ENCODE measurements at places on chromosomes 11 and 22.

DNA sequence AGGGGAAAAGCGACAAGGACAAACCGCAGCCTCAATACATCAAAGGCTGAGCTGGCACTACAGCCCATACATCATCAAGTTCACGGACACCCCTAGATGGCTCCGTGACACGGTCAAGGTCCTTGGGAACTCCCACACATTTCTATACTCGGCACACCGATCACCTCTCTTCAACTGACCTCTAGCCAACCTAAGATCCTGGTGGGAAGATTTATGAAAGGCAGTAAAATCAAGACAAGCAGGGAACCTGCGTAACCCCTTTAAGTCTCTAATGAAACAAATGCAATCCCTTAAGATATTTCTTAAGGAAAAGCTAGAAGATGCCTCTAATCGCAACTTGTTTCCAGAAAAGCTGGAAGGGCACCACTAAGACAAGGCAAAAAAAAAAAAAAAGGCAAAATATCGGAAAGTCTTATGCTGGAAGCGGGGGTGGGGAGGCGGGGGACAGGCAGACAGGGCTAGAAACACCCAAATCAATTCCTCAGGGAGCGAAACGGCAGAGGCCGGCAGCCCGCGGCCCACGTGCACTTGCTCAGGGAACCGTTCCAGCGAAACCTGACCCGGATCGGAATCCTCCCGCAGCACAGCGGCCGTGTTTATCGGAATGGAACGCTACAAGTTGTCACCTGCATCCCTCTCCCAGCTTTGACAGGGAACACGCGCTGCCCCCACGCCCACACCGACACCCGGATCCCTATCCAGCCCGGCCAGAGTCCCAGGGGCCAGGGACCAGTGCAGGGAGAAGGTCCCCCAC, 1.4 kb downstream of the ARHGAP20 start:
- peak; percentile 29 for DNase-seq

DNA sequence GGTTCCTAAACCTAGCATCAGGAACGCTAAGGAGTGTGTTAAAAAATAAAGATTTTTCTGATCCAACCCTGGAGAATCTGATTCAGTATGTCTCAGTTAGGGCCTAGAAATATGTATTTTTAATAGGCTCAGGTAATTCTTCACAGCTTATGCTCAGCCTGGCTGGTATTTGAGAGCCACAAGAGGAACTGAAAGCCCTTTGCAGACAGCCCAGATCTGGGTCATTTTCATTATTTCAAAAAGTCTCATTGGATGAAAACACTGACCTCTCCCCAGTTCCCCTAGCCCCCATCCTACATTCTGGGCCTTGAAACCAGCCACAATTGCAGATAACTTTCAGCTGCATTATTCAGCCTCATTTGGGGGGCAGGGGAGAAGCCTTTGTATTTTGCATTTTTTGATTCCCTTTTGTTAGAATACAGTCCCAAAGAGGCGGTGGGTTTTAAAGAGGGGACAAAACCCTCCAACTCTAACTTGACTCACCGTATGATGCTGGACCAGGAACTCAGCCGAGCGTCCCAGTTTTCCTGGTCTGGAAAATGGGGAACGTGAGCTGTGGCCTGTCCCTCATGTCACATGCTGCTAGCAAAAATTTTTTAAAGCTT, 66.0 kb upstream of the LARGE1 start:
- DNase-seq: no peak

DNA sequence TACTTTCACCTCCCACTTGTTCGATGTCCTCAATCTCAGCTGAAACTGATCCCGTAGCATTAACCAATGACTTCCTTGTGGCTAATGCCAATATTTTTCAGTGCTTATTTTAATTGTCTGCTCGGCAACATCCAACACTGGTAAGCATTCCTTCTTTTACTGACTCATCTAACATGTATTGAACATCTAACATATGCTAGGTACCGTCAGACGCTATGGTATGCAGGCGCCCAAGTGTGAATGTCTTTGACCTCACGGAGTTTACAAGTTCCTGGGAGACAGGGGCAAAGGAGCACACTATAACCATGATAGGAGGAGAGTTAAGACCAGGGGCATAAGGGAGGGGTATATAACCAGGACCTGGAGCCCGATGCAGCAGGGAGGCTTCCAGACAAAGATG, 1.7 kb downstream of the BRMS1 start:
- DNase-seq: no peak

GRCh38 chr11:119509282-119509841, 86.4 kb upstream of the THY1 start:
- no peak for DNase-seq

DNA sequence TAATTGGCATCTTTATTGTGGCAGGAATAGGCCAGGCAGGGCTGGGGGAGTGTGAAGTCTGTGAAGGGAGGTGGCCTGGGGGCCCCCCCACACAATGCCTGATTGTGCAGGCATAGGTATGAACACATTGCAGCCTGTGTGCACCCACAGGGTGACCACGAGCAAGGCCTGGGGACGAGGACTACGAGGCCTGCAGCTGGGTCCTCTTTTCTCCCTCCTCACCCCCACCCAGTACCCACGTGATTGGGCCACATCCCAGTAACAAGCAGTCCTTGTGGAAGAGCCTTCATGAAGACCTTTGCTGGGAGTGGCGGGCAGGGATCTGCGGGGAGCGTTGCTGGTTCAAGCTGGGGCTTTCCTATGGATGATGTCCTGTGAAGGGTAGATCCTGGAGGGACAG, 29.3 kb downstream of the ZBTB16 start:
- DNase-seq: peak; percentile 13

DNA sequence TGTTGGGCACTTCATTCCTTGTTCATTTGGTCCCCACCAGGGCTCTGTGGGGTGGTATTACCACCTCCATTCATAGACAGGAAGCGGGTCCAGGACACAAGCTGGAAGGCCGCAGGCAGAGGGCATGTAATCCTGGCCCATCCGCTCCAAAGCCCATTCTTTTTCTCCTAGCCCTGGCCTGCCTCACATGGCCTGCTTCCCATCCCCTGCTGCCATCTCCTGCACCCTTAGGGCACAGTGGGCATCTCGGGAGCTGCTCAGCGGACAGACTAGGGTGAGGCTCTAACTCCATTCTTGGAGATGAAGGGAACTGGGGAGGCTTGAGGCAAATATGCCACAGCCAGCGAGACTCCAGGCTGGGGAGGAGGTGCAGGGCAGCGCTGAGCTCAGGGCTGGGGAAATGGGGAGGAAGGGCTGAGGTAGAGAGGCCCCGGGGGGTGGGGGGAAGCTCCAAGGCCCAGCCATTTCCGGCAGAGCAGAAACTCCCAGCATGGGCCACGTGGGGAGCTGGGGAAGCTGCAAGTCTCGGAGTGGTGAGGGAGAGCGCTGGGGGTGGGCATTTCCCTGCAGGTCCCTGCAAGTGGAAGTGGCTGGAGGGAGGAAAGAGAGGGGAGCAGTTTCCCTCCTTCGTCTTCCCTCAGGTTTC, 14.3 kb upstream of the BCL9L start:
- peak; percentile 77 for DNase-seq

- DNase-seq: no peak
Measured at GRCh38 chr11:126140201-126140925, 71.1 kb downstream of the RPUSD4 start.

GRCh38 chr11:41281131-41281742, 178.2 kb downstream of the LRRC4C start:
- no peak for DNase-seq

DNA sequence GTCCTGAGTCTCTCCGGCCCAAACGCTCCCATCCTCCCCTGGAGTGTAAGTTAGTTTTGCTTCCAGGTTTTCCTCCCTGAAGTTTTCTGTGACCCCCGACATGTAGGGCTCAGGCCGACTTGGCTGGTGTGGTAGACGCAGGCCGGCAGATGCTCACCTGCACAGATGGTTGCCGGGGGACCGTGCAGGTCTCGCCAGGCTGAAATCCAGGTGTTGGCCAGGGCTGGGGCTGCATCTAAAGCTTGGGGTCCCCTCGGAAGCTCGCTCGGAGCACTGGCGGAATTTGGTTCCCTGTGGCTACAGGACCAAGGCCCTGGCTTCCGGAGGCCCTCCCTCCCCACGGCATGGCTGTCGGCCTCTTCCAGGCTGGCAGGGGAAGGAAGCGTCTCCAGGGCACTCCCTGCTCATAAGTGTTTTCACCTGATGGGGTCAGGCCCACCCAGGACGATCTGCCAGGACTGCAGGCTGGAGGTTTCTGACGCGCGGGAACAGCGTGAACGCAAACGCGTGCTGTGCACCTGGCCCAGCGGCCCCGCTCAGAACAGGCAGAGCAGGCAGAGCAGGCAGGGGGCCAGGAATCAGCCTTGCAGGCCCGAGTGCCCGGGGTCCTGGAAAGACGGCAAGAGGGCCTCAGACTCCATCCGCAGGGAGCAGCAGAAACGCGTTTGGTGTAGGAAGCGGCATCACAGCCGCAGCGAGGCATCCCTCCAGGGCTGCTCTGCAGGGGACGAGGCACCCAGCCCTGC, 258.2 kb downstream of the BRD1 start:
- DNase-seq: peak; percentile 24

- DNase-seq: no peak
Measured at GRCh38 chr11:81840380-81840779, 893.3 kb downstream of the FAM181B start.

DNA sequence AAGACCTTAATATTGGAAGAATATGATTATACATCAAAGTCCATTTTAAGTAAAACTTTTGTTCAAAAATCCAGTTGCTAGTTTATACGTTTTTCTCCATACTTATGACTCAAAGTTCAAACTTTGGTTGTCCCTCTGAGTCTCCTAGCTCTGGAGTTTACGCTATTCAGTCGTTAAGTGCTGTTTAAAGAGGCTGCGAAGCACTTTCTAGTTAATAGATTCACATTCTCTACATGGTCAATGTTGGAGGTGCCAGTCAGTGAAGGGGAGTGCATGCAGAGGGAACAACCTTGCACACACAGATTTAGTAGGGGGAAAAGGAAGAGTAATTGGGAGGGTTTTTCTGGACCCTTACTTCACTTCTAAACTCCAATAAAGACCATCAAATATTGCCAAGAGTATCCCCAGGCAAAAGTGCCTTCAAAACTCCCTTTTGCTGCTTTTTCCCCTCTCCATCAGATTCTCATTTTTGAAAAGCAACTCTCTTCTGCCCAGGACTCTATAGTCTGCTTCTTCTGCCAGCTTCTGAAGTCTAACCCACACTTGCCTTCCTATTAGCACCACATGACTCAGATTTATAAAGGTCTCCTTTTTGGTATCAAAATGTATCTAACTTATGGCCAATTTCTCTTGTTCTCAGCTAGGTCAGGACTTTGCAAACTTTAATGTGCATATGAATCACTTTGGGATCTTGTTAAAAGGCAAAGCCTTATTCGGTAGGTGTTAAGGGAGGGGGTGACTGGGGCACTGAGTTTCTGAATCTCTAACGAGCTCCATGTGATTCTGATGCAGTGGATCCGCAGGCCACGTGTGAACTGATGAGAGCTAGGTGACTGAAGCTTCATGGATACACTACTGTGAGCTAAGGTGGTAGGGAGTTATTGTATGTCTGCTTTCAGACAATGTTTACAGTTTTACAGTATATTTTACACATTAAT, 96.2 kb upstream of the MTMR2 start:
- DNase-seq: no peak

DNA sequence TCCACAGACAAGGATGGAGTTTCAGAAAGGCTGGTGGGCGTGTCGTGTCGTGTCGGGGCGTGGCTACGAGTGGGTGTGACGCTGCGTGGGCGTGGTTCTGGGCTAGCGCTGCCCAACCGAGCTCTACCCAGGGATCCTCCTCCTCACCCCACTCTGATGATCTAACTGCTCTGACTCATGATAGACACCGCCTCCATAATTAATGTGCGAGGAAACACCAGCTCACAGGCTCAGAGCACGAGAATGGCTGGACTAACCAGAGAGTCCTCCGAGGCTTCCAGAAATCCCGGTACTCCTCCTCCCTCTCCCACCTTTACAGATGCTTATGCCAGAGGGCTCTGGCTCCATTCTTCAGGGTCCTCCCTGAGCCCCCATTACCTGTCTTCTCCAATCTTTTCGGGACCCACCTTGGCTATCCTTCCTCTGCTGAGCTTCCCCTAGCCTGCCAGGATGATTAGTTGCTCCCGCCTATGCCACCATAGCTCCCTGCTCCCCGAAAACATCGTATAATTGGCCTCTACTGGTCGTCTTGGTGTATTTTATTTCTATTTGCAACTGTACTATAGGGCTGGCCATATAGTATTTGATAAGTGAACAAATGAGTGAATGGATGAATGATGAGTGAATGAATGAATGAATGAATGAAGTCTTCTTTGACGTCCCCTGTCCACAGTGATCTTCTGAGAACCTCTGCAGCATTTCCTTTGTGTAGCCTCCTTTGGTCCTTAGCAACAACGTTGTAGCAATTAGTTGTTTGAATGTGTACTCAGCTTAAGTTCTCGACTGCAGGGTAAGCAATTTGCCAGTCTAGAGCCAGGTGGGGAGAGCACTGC, 21.7 kb downstream of the TMPRSS13 start:
- peak; percentile 73 for DNase-seq

GRCh38 chr11:132942611-132943356, 589.5 kb downstream of the OPCML start:
- no peak for DNase-seq

DNA sequence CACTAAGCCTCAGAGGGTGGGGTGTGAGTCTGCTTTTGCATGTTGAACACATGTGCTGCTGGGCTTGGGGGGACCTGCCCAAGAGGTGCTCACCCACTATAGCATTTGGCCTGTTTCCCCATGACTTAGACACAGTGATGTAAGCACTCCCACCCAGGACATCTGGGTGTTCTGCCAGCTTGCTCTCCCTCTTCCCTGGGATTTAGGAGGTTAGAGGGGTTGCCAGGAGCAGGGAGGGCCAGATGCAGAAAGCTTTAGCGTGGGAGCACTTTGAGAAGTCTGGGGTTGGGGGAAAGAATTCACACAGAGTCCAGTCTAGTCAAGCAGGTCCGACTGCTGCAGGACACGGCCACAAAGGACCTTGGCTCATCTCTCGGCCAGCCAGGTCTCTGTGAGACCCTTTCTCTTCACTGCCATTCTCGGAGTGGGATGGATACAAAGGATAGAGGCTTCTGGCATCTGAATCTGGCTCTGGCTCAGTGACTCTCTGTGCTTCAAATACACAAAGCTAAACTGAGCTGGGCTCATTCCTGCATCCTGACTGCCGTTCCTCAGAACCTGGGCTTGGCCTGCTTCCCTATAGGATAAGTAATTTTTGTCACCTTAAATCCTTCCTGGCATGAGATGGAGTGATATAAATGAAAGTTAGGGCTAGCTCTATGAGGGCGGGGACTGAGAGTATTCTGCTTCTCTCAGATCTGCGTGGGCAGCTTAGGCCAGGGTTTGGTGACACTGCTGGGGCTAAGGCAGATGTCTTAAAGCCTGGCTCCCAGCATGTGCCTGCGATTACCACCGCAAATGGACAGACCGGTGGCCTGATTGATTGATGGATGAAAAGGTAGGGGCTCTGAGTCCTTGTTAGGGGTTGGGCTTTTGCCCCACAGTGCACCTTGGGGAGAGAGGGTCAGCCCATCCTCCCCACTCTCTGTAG, 14.5 kb downstream of the USP2 start:
- no peak for DNase-seq

DNA sequence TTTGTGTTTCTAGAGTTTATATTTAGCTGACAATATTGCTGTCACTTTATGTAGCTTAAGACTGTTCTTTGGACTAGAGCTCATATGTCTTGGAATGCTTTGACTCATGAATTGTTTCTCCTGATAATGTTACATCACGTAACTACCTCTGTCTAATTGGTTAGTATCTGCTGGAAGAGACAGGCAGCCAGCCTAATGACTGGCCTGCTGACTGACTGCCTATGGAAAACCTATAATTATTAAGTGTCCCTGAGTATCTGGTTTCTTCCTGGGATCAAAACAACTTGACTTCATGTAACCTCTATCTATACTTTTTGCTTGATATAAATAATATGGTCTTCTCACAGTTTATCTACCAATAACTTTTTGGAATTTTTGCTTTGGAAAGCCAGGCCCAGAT, 9.4 kb downstream of the SOX6 start:
- no peak for DNase-seq

- no peak for DNase-seq
Measured at GRCh38 chr11:109433753-109434256, 11.8 kb downstream of the C11orf87 start.
